Activated T-helper 1 cell treated with anti-CD3 and anti-CD28 coated beads, Interleukin-12 subunit alpha, Interleukin-12 subunit beta, Interleukin-2, Interleukin-4 antibody, amounts not matched to agents 30 ng/mL and 10 ng/mL and 1 ng/mL, durations not matched to agents 14 hours and 24 hours and 36 hours (primary cell): ENCODE measurements at places on chromosomes 11 and 22.

DNA sequence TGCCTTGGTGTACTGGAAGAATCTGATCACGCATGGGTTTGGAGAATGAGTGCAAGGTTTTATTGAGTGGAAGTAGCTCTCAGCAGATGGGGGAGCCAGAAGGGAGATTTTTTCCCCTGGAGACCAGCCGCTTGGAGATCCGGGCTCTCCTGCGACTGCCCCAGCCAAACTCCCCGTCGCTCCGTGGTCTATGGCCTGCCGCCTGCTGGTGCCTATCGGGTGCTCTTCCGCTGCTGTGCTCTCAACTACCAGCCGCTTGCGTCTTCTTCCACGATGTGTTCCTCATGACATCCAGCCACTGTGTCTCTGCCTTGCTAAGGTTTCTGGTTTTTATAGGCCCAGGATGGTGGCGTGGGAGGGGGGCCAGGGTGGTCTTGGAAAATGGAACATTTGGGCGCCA is 145.6 kb upstream of the UBASH3B start:
- no peaks in the 10 kb centered on the region for H3K36me3 ChIP-seq
- no peaks in the 10 kb centered on the region for H3K4me1 ChIP-seq
- DNase-seq: no peak
- H3K27me3 ChIP-seq: peaks cover 6% of the 10 kb centered on the region
- no peak overlapping the region for H3K27ac ChIP-seq

DNA sequence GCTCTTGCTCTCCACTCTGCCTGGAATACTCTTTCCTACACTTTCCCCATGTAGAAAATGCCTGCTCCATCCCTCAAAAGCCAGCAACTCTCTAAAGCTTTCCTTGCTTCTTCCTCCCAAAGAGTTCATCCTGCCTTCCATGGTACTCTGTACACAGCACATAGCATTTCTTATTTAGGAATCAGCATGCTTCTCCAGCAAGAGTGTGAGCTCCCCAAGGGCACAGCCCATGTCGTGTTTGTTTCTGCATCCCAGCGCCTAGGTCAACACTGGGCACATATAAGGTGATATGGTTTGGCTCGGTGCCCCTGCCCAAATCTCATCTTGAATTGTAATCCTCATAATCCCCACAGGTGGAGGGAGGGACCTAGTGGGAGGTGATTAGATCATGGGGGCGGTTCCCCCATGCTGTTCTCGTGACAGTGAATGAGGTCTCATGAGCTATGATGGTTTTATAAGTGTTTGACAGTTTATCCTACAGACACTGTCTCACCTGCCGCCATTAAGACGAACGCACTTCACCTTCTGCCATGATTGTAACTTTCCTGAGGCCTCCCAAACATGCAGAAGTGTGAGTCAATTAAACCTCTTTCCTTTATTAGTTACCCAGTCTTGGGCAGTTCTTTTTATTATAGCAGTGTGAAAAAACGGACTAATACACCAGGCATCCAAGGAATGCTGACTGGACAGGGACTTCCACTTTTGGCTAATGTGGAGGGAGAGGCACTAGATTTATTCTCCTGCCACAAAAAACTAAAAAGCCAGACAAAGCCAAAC is 8.2 kb downstream of the VPS37C start:
- peaks cover 18% of the 10 kb centered on the region for H3K36me3 ChIP-seq
- no peaks in the 10 kb centered on the region for H3K27me3 ChIP-seq
- no peak for DNase-seq
- no peak overlapping the region for H3K4me3 ChIP-seq
- H3K4me1 ChIP-seq: peaks cover 8% of the 10 kb centered on the region
- no peak overlapping the region for H3K27ac ChIP-seq

DNA sequence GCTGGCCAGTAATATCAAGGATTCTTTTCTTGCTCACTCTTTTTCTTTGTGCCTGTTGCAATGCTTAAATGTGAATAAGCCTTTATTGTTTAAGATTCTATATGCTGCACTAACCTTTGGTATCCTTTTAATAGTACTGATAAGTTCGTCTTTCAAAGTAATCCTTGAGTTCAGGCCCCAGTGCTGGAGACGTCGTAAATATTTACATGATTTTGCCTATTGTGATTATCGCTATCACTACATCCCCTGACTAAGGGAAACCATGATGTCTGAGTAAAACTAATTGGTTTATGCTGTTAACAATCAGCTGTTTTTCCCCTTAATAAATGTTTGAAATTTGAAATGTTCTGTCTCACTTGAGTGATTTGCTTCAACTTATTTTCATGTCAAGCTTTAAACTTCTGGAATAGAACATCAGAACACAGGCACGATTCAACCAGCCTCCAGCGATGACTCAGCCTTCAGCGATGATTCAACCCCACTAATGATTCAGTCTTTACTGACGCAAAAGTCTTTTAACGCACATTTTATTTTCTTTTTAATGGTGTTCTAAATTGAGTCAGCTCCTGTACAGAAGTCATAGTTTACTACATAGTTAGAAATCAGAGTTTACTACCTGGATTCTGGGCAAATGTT is 3.9 kb downstream of the HTATIP2 start:
- no peaks in the 10 kb centered on the region for H3K27me3 ChIP-seq
- H3K36me3 ChIP-seq: peaks cover 37% of the 10 kb centered on the region
- no peak for DNase-seq
- H3K4me3 ChIP-seq: peak overlapping the region; percentile 65

DNA sequence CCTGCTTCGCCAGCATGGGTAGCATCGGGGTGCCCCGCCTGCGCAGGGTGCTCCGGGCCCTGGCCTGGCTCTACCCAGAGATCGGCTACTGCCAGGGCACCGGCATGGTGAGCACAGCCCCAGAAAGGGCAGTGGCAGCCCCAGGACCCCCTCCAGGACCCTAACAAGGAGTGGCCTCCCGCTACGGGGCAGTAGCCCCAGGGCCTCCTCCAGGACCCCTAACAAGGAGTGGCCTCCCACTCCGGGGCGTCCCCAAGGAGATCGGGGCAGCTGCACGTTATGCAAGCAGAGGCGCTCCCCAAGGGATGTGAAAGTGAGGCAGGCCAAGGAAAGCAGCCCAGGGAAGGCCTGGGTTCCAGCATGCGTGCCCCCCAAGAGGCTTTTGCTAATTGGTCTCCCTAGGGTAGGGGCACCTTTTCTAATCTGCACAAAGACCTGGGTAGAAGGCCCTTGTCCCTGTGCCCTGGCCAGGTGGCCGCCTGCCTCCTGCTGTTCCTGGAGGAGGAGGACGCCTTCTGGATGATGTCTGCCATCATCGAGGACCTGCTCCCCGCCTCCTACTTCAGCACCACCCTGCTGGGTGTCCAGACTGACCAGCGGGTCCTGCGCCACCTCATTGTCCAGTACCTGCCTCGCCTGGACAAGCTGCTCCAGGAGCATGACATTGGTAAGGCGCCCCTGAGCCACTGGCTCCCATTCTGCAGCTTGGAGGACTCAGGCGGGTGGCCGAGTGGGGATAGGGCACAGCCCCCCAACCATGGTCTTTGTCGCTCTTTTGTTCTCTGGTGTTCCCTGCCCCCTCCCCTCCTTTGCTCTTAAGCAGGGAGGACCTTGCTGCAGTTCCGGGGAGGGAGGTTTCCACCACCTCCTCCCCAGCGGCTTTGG is 35.0 kb downstream of the SGSM3 start:
- H3K4me3 ChIP-seq: no peak overlapping the region
- DNase-seq: no peak
- H3K27ac ChIP-seq: no peak overlapping the region
- peaks cover 31% of the 10 kb centered on the region for H3K36me3 ChIP-seq

DNA sequence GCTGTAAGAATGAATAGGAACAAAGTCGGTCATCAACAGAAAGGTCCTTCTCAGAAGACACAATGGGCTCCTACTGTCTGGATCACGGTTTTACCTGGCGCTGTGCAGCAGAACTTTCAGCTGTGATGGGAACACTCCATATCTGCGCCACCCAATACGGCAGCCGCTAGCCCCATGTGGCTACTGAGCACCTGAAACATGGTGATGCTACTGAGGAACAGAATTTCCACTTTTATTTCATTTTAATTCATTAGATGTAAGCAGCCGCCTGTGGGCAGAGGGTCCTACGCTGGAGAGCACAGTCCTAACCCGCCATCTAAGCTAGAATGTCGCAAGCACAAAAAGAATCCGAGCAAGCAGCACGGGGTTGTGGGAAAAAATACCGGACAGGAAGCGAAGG is 2.7 kb downstream of the SULT4A1 start:
- no peaks in the 10 kb centered on the region for H3K36me3 ChIP-seq
- H3K27me3 ChIP-seq: peaks cover 30% of the 10 kb centered on the region
- no peak overlapping the region for H3K27ac ChIP-seq
- no peak for DNase-seq
- no peak overlapping the region for H3K4me3 ChIP-seq

DNA sequence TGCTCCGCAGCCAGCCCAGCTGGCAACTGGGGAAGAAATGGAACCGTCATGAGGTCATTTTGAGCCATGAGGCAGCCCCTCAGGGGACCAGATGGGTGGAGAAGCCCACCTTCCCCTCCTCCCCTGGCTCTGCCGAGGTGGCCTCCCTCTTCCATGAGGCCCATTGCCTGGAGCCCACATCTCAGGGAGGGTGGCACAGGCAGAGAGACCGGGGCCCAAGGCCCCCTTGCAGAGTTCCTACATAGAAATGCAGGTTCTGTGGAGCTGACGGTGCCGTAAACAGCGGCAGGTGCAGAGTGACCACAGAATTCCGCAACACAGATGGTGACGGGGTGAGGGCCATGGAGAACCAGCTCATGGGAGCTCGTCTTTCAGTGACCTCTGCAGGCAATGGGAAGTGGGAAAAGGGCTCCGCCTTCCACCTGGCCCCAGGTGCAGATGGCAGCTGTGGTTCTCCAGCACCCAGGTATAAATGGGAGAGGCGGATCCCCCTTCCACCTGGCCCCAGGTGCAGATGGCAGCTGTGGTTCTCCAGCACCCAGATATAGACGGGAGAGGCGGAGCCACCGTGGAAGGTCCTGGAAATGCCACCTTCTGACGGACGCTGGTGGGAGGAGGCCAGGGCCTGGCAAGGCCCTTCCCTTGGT is 765.4 kb downstream of the BRD1 start:
- no peaks in the 10 kb centered on the region for H3K4me1 ChIP-seq
- no peak for DNase-seq
- no peak overlapping the region for H3K27ac ChIP-seq
- H3K27me3 ChIP-seq: peaks cover 2% of the 10 kb centered on the region
- no peak overlapping the region for H3K4me3 ChIP-seq
- H3K36me3 ChIP-seq: no peaks in the 10 kb centered on the region

DNA sequence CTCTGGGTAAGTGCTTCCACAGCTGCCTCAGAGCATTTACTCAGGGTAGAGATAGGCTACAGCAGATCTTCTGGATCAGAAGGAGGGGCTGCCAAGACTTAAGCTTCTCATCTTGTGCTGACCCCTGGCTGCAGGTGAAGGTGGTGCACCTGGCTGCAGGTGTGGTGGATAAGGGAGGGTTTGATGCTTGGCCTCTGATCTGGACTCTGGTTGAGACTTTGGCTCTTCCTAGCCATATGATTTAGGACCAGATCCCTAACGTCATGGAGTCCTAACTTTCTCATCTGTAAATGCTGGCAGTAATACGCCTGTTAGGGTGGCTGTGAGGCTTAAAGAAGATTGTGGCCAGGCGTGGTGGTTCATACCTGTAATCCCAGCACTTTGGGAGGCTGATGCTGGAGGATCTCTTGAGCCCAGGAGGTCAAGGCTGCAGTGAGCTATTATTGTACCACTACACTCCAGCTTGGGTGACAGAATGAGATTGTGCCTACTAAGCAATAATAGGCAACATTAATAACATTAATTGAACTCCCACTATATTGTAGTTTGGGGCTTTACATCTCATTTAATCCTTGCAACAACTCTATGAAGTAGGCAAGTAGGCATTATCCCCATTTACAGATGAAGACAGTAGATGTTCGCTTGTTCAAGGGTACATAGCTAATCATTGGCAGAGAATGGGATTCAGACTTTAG is 10.7 kb downstream of the DTX4 start:
- no peak overlapping the region for H3K27ac ChIP-seq
- no peak for DNase-seq
- H3K4me1 ChIP-seq: no peaks in the 10 kb centered on the region
- H3K36me3 ChIP-seq: no peaks in the 10 kb centered on the region

GRCh38 chr11:74373382-74373781 is 24.9 kb downstream of the PGM2L1 start:
- no peak overlapping the region for H3K4me3 ChIP-seq
- no peaks in the 10 kb centered on the region for H3K4me1 ChIP-seq
- no peak for DNase-seq
- H3K36me3 ChIP-seq: peaks cover 5% of the 10 kb centered on the region

GRCh38 chr22:20228055-20228938 is 39.8 kb downstream of the RTN4R start:
- H3K27ac ChIP-seq: no peak overlapping the region
- H3K27me3 ChIP-seq: no peaks in the 10 kb centered on the region
- no peak for DNase-seq
- H3K4me3 ChIP-seq: no peak overlapping the region
- no peaks in the 10 kb centered on the region for H3K4me1 ChIP-seq

DNA sequence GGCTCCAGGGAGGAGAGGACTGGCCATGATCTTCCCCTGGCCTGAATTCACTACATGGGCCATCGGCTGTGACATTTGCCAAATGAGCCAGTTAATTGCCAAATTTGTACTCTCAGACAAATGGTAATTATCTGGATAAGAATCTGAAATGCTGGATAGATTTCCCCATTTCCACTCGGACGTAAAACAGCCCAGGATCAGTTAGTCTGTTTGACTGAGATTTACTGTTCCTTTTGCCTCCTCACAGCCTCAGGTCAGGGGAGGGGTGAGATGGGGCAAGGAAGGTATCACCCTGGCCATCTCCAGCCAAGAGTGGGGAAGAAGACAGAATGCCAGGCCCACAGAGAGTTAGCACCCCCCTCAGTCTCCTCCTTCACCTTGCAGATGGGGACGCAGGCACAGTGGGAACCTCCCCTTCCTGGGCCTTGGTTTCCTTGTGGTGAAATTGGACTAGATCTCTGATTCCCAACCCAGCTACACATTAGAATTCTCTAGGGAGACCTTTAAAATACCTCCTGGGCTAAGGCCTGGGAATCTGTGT is 5.2 kb downstream of the TRIM29 start:
- H3K27ac ChIP-seq: no peak overlapping the region
- no peak overlapping the region for H3K4me3 ChIP-seq
- H3K36me3 ChIP-seq: no peaks in the 10 kb centered on the region
- no peaks in the 10 kb centered on the region for H3K4me1 ChIP-seq
- DNase-seq: no peak

GRCh38 chr11:11724994-11725393 is 103.2 kb upstream of the GALNT18 start:
- no peaks in the 10 kb centered on the region for H3K27me3 ChIP-seq
- H3K4me3 ChIP-seq: no peak overlapping the region
- no peak for DNase-seq
